Iris pigment epithelial cell (primary cell): ENCODE measurements at places on chromosomes 5 and 9.

DNA sequence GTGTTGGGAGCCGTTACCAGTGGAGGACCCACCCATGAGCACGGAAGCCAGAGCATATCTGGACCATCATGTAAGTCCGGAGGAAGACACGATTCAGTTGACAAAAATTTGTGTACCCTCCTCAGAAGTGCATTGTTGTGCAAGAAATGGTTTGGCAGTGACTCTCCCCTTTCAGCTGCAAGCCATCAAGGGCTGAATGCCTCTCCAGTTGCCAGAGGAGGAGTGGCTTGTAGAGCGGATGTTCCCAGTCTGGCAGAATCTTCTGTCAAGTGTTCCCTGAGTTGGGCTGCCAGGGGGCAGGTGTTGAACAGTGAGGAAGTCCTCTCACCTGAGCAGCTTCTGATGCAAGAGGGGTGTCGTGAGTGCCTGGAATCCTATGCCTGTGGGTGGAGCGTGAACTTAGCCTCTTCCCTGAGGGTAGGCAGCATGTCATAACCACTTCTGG lies 27.6 kb upstream of the CDKN2AIPNL start:
- DNase-seq: peak; percentile 89

- DNase-seq: no peak
Observed at GRCh38 chr9:129178568-129179382, 714 bp upstream of the IER5L start.

DNA sequence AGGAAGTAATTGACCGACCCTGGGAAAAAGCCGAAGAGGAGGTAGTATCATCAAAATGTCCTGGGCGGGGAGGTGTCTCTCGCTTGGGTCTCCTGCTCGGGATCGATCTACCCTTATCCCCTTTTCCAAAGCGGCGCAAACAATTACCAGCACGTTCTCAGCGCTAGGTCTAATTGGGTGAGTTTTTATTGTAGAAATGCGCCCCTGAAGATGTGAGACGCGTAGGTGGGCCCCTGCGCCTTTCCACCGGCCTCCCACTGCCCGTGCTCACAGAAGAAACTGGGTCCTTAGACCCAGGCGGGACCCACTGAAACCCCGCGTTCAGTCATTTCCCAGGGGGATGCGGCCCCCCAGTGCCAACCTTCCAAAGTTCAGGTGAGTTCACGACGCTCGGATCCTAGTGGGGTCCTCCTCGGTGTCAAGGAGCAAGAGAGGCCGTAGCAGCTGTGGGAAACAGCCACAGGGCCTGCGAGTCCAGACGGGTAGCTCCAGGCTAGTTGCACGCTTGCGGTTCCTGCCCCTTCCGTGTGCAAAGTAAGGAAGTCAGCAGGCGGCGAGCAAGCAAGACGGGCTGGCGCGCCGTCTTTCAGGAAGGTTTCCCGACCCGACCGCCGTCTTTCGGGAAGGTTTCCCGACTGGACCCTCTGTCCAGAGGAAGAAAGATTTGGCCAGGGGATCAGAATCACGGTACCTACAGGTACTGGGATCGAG lies 1.5 kb downstream of the SMIM32 start:
- peak; percentile 50 for DNase-seq

- no peak for DNase-seq
Observed at GRCh38 chr5:102200861-102201260, 95.2 kb downstream of the SLCO4C1 start.

- DNase-seq: no peak
Observed at GRCh38 chr5:12794476-12795332, 890.5 kb upstream of the CTNND2 start.

GRCh38 chr9:125621170-125621569 lies 85.8 kb downstream of the MAPKAP1 start:
- no peak for DNase-seq

GRCh38 chr9:121559183-121559582 lies 59.5 kb upstream of the GGTA1 start:
- peak; percentile 50 for DNase-seq

GRCh38 chr5:20556115-20556763 lies 568.2 kb upstream of the CDH18 start:
- DNase-seq: peak; percentile 80

GRCh38 chr5:16456103-16456832 lies 9.3 kb downstream of the ZNF622 start:
- DNase-seq: peak; percentile 83

DNA sequence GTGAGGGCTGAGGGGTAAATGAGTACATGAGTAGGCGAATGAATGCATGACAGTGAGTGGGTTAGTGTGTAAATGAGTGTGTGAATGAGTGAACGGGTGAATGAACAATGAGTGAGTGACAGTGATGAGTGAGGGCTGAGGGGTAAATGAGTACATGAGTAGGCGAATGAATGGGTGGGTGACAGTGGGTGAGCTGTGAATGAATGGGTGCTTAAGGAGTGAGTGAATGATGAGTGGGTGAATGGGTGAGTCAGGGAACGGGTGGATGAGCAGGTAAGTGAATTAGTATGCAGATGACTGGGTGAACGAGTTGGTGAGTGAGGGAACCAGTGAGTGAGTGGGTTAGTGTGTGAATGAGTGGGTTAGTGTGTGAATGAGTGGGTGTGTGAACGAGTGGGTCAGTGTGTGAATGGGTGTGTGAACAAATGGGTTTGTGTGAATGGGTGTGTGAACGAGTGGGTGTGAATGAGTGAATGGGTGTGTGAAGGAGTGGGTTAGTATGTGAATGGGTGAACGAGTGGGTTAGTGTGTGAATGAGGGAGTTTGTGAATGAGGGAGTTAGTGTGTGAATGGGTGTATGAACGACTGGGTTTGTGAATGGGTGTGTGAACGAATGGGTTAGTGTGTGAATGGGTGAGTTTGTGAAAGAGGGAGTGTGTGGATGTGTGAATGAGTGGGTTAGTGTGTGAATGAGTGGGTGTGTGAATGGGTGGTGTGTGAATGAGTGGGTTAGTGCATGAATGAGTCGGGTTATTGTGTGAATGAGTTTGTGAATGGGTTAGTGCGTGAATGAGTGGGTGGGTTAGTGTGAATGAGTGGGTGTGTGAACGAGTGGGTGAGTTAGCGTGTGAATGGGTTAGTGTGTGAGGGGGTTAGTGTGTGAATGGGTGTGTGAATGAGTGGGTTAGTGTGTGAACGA lies 32.9 kb downstream of the NKD2 start:
- DNase-seq: no peak

DNA sequence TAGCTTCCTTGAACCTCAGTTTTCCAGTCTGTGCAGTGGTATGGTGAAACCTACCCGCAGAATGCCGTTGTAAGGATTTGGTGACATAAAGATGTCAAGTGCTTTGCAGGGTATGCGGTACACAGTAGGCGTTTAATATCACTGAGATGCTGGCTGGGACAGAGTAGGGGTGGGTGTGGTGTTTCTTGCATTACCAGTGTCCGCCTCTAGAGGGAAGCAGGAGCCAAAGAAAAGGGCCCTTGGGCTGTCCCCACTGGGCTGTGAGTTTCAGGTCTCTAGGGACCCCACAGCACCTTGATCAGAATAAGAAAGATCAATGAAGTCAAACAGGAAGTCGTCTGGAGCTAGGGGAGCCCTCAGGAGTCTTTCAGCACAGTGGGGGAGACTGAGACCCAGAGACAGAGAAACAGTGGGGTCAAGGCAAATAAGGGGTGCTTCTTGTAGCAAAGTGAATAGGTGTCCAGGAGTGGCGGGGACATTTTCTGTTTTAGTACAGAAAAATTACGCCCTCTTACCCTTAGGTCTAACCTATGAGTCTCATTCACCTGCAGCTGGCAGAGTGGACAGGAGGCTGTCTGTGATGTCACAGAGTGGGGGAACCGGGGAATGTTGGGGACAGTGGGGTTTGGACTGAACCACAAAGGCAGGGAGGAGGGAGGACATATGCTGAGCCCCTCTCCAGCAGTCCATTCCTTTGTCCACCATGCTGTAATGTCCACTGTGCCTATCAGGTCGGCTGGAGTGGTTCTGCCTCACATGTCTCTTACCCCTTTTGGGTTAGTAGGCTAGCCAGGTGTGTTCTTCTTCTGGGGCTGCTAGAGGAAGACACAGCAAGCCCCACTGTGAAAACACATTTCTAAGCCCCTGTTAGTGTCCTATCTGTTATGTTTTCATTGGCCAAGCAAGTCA lies 4.7 kb upstream of the TEX53 start:
- DNase-seq: peak; percentile 27

GRCh38 chr9:82588301-82589180 lies 474.4 kb downstream of the RASEF start:
- DNase-seq: no peak

GRCh38 chr9:81893929-81894328 lies 34.3 kb upstream of the SPATA31D4 start:
- peak; percentile 30 for DNase-seq

GRCh38 chr5:13248253-13248652 lies 696.2 kb downstream of the DNAH5 start:
- DNase-seq: peak; percentile 14

DNA sequence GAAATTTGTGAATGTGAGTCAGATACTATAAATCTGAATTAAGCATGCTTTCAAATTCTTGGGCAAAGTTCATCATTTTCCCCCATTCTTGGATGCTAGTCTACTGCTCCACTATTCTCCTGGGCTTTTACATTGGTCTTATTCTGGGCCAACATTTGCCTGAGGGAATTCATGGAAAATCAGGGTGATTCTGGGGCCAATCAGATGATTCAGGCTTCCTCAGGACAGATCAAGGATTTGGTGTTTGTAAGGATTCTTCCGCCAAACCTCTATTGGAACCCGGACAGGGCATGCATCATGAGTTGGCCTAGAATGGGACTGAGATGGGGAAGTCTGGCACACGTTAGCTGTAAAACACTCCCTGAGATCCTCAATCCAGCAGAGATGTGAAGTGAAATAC lies 113.8 kb downstream of the MEF2C start:
- DNase-seq: no peak

DNA sequence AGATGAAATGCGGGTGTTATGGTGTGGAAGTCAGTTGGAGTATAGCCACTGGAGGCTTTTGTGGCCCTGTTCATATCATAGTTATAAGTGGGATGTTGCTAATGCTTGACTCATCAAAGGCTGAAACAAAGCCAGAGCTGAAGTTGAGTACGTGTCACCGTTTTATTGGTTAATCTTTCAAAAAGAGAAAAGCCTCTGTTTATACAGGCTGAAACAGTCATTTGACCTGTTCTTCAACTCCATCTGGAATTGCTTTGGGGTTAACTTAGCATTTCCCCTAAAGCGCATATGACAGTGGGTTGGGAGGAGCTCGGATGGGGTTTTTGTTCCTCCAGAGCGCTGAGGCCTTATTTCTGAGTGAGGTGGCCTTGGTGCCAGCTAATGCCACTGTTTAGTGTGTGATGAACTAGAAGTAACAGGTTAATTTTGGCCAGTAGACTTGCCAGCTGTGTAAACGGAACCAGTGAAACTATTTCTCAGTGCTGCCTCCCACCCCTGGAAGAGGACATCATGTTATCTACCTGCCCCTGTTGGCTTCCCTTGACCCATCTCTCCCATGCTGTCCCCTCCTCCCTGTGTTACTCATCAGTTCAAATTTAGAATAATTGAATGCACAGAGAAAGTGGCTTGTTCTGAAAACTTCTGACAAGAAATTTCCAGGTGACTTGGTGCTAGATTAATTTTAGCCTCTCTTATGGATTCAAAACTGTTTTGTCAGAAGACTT lies 34.2 kb downstream of the MTAP start:
- peak; percentile 99 for DNase-seq

DNA sequence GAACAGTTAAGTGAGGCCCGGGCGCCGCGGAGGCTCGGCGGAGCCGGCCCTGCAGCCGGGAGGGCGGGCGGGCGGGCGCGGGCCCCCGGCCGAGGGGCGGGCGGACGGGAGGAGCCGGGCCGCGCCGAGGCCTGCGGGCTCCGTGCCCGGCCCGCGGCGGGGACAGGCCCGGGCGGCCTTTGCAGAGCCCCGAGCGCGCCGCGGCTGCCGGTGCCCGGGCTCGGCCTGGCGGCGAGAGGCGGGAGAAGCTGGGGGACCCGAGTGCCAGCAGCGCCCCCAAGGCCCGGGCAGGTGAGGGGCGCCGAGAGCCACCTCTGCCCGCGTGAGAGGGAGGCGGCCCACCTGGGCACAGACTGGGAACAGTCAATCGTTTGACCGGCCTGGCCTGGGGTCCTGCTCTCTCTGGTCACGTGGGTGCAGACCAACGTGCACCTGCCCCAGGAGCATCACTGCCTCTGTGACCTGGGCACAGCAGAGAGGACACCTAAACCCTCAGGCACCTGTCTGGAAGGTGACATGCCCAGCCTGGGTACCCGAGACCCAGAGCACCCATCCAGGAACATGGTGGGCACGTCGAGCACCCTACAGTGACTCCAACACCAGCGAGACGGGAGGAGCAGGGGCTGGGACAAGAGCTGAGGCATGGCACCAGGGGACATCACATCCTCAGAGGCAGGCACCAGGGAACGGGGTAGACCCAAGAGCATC lies 531 bp downstream of the MVB12B start:
- no peak for DNase-seq

DNA sequence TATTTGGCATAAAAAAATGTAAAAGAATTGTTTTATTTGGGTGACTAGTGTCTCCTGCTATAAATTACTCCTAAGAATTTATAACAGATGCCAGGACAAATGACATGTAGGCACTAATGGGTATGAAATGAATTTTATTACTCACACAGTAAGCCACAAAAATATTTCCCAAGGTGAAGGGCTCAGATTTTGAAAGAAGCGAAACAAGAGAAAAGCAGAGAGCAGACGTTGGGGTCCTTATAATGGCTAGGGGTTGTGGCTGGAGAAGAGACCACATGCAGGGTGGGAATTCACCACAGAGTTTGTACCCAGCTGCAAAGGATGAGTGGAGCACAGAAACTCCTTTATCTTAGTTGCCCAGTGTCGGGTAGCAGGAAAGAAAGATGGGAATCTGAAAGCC lies 45.0 kb upstream of the PRR16 start:
- no peak for DNase-seq

- no peak for DNase-seq
Observed at GRCh38 chr9:126093771-126094170, 232.9 kb upstream of the MVB12B start.

DNA sequence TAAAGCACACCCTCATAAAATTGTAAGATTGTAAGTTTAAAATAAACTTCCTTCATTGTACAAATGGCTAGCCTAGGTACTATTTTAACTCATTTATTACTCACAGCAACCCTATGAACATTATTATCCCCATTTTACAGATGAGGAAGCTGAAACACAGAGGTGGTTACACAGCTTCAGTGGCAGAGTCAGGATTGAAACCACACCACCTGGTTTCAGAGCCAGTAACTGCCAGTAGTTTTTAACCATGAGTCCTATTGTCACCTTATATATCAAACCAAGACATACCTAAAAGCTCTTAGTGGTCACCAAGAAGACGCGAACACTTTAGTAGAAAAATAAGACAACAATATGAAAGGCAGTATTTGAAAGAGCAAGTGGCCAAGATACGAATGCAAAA lies 16.1 kb downstream of the SH3GL2 start:
- no peak for DNase-seq

DNA sequence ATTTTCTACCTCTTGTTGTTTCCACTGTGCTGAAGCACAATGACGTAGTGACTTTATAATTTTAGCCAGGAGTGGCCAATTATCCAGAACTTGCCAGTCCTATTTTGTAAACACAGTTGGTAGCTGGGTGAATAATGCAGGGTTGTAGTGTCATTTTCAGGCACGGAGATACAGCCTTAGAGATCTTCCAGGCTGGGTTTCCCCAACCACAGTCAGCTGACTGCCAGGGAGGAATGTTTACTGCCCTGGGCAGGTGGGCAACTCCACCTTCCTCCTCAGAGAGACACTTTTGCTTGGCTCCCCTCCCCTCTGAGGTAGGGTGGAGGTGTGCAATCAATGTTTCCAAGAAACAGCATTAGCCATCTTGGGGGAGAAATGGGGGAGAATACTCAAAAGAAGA lies 228.1 kb upstream of the NR4A3 start:
- DNase-seq: no peak

GRCh38 chr5:86880785-86881492 lies 263.2 kb downstream of the COX7C start:
- peak; percentile 89 for DNase-seq
